ENCODE measurements at places on chromosomes 12 and 14.

DNA sequence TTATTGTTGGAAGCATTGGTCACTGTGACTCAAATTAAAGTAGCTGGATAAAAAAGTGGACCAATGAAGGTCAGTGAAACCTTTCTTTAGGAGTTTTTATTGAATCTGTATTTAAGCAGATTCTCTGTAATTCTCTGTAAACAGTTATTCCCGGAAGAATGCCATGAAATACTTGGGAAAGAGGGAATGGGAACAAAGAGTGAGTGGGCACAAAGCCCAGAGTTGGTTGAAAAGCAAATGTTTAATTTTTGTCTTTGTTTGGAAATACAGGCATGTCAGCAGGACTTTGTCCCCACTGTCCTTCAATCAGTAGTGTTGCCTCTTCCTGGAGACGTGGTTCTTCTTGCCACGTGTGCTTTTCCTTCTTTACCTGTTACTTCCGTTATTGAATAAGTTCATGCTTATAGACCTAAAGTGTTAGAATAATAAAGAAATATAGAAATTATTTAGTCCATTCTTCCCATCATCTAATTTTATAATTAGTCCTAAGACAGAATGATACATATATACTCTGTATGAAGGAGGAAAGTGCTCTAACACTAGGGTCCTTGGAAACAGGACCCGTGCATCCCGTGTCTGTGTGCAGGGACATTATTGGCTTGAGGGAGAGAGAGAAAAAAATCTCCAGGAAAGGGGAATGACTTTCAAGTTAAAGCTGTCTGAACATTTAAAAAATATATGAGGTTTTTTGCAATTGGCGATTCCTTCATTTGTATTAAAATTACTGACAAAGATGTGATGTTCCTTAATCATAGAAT is 2.0 kb upstream of the ANG start:
- no peak for DNase-seq

DNA sequence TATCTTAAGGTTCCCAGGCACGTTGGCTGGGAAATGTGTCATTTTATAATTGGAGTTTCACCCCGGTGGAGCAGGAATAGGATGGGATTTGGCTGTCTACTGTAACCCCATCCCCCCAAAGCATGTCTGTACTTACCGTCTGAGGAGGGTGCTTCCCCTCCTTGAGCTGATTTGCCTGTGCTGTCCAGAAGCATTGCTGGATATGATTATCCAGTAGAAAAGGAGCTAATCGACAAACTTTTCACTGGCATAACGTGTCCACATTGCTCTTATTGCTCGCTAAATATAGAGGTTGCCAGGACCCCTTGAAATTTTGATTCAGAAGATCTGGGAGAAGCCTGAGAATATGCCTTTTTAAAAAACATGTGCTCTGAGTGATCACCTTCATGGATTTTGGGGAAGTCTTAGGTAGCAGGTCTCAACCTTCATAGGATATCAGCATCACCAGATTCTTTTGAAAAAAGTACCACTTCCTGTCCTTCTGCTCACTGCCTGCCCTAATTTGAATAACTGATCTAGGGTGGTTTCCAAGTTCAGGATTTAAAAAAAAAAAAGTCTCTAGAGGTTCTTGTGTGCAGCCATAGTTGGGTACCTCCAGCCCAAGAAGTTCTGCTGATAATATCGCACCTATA is 80.4 kb upstream of the KCNA1 start:
- no peak for DNase-seq

GRCh38 chr12:123089631-123090353 is 61.1 kb downstream of the PITPNM2 start:
- DNase-seq: no peak

DNA sequence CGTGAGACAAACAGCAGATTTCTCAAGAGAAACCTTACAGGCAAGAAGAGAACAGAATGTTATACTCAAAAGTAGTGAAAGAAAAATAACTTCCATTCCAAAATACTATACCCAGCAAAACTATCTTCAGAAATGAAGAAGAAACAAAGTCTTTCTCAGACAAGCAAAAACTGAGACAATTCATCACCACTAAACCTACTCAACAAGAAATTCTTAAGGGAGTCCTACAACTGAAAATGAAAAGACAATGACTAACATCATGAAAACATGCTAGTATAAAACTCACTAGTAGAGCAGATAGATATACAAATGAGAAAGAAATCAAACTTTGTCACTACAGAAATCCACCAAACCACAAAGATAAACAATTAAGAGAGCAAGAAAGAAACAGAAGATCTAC is 106.5 kb downstream of the CEP83 start:
- no peak for DNase-seq

DNA sequence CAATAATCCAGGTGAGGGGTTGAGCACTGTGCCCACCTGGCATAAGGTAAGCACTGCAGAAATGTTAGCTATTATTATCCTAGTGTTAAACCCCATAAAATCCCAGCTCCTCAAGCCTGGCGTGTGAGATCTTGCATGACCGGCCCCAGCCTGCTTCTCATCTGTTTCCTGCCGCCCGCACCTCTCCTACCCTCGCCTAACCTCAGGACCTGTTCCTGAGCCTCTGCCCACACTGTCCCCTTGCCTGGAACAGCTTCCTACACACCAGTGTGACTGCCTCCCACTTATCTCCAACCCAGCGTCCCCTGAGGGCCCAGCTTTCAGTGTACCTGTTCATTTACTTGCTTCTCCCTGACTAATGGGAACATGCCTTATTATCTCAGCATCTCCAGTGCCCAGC is 24.7 kb downstream of the ISCA2 start:
- no peak for DNase-seq

DNA sequence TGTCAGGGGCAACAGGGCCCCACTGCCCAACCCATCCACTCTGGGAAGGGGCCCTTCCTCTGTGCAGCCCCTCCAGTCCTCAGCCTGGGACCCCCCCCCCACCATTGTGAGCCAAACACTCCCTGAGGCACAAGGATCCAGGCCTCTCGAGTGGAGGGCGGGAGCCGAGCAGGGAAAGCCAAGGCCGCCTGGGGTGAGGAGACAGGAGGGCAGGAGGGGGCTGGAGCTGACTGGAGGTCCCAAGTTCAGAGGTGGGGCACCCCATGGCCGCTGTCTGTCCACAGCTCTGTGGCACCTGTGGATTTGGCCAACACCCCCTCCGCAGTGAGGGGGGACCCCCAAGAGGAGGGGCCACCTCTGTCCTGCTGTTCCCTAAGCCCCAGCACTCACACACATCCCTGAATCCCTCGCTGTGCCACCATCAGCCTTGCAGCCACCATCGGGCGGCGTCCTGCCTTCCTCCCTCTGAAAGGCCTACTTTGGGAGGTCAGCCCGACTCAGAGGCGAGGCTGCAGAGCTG is 25.4 kb upstream of the C14orf180 start:
- no peak for DNase-seq

DNA sequence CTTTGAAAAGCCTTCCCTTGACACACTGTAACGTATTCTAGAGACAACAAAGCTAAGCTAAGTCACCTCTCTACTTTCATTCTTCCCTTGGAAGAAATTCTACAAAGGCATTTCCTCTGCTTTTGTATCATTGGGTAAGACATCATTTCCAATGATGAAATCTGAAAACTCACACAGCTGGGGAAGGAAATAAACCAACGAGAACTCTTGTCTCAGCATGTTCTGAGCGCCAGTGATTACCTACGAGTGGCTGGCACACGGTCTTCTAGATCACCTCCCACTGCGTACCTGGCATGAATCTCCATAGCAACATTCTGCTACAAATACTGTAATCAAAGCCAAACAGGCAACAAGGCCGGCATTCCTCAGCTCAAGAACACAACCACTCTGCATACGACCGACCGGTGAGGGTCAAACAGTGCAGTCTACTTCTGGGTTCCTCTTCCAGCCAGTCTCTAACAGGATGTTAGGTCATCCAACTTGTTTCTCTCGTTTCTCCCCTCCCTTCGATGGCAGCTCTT is 7.6 kb downstream of the VPS37B start:
- no peak for DNase-seq

DNA sequence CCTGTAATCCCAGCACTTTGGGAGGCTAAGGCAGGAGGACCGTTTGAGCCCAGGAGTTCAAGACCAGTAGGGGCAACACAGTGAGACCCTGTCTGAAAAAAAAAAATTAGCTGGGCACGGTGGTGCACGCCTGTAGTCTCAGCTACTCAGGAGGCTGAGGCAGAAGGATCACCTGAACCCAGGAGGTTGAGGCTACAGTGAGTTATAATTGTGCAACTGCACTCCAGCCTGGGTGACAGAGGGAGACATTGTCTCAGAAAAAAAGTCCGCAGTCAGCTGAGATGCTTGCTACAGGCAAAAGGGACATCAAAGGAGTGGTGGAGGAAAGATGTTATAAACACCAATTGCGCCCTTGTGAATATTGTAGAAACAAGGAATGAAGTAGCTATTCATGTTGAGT is 77.8 kb downstream of the NDUFA12 start:
- no peak for DNase-seq

DNA sequence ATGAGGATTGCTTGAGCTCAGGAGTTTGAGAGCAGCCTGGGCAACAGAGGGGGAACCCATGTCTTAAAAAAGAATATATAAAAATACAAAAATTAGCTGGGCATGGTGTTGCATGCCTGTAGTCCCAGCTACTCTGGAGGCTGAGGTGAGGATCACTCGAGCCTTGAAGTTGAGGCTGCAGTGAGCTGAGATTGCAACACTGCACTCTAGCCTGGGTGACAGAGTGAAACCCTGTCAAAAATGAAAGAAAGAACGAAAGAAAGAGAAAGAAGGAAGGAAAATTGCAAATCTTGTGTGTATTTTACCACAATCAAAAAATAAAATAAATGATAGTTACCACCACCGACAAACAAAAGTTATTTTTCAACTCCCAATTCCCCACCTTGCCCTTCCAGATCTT is 45.3 kb downstream of the SPRING1 start:
- DNase-seq: no peak

- no peak for DNase-seq
Observed at GRCh38 chr14:60327447-60328331, 78.7 kb downstream of the PPM1A start.

DNA sequence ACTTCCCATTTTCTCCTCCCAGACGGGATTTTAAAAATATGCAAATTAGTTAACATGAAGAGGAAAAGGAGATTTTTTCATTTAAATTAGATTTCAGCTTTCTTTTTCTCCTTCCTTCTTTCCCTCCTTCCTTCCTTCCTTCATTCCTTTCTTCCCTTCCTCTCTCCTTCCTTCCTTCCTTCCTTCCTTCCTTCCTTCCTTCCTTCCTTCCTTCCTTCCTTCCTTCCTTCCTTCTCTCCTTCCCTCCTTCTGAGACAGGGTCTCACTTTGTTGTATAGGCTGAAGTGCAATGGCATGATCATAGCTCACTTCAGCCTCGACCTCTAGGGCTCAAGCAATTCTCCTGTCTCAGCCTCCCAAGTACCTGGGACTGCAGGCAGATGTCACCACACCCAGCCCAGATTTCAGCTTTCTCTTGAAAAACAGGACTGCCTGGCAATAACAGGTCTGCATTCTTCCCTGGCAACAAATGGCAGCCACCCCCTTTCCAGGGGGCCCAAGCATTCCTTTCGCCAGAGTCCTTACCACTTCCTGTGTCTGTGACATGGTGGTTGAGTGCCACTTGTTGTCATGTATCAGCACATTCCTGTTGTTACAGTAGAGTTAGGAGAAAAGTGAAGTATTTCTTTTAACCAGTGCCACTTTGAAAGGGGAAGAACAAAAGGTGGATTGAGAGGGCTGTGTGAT is 119.1 kb downstream of the PTPN11 start:
- no peak for DNase-seq

GRCh38 chr14:55814873-55815272 is 234.9 kb downstream of the KTN1 start:
- DNase-seq: no peak

- DNase-seq: no peak
Observed at GRCh38 chr14:100731011-100731670, 4.4 kb downstream of the DLK1 start.

- no peak for DNase-seq
Observed at GRCh38 chr12:132872975-132873421, 14.4 kb downstream of the CHFR start.

DNA sequence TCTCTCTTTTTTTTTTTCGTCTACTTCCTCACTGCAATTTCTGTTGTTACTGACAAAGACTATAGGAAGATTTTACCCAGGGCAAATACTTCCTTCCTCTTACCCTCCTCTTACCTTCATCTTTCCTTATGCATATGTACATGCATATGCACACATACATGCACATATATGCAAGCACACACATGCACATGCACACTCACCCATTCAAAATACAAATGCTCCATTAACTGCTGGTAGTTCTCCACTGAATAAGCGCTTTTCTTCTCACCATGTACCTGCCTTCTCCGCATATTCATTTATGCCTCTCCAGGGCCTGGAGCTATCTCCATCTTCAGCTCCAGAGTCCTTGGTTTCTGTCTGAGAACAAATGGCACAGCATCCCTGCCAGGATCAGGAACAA is 632 bp downstream of the C12orf54 start:
- no peak for DNase-seq

GRCh38 chr14:95305940-95306339 is 13.8 kb downstream of the CLMN start:
- no peak for DNase-seq

GRCh38 chr14:93587330-93587729 is 156.6 kb downstream of the UNC79 start:
- DNase-seq: no peak

GRCh38 chr12:128069359-128069997 is 197.5 kb upstream of the TMEM132C start:
- DNase-seq: no peak

GRCh38 chr14:59632381-59632780 is 55.8 kb upstream of the CCDC175 start:
- DNase-seq: no peak
